ENCODE measurements at places on chromosomes 6 and 20.

- no peak for DNase-seq
These were observed 108.1 kb downstream of the RNF144B start for GRCh38 chr6:18495236-18495635.

DNA sequence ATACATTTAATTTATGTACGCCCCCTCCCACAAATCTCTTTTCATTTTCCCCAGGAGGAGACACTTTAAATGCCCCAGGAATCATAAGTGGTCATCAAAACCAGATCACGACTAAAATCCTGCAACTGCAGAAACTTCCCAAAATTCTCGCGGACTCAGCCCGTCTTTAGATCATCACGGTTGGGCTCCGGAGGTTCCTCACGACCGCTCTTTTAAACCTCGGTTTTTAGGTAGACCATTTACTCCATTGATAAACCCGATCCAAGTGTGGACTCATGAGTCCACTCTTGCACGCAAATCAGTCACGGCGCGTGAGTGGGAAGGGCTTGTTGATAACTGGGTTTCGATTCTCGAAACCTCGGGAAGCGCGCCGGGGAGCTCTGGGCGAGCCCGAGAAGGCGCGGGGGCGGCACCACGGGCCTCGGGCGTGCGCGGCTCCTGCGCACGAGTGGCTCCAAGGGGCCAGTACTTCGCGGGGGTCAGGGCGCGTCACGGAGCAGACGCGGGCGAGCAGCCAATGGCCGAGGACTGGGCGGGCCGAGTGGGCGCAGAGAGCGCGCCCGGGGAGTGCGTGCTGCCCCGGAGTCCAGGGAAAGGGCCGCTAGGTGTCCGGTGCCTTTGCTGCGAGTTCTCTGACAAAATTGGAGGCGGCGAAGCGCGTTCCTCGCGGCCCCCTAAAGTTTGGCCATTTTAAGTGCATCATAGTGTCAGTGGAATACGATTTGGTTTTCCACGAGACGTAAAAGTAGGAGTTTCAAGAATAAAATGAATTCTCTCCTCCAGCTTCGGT lies 635 bp upstream of the TENT5A start:
- DNase-seq, result peak; percentile 93

DNA sequence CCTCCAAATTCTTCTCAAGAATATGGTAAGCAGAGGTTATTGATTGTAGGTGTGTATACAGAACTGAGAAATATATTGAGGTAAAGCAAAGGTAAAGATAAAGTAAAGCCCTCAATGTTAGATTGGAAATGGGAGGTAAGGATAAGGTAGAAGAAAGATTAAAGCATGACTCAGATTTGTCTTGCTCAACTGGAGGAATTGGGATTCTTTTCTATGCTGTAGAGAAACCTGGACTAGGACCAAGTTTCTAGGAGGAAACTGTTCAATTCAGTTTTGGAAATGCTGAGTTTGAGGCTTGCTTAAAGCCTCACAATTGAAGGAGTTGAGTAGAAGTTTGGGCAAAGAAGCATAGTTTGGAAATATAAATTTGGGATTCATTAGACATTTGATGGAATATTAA lies 634.0 kb upstream of the PTCHD4 start:
- no peak for DNase-seq

DNA sequence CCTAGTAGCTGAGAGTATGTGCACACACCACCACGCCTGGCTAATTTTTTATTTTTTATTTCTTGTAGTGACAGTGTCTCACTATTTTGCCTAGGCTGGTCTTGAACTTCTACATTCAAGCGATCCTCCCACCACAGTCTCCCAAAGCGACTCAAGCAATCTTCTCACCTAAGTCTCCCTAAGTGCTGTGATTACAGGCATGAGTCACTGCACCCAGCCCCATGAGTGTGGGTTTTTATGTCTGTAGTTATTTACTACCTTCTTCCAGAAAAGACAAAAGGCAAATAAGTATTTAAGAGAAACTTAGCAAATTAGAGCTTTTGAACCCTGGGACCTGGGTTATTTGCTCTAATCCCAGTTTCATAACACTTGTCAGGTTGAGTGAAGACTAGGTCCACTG lies 92.3 kb upstream of the HCRTR2 start:
- no peak for DNase-seq

DNA sequence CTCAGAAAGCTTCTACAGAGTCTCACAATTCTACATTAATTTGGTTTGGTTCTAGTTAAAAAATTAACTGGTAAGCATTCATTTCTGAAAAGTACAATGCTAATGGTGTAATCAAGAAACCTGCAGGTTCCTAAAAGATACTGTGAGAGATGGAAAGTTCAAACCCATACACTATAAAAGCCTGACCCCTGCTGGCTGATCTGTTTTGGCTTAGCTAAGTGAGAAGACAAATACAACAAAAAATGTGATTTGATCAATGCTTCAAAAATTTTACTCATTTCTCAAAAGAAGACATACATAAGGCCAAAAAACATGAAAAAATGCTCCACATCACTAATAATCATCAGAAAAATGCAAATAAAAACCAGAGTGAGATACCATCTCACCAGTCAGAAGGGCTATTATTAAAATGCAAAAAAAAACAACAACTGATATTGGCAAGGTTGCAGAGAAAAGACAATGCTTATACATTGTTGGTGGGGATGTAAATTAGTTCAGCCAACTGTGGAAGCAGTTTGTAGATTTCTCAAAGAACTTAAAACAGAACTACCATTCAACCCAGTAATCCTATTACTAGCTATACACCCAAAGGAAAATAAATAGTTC lies 102.8 kb downstream of the MOXD1 start:
- DNase-seq, result peak; percentile 16

GRCh38 chr6:34865107-34865506 lies 22.7 kb downstream of the TAF11 start:
- no peak for DNase-seq

DNA sequence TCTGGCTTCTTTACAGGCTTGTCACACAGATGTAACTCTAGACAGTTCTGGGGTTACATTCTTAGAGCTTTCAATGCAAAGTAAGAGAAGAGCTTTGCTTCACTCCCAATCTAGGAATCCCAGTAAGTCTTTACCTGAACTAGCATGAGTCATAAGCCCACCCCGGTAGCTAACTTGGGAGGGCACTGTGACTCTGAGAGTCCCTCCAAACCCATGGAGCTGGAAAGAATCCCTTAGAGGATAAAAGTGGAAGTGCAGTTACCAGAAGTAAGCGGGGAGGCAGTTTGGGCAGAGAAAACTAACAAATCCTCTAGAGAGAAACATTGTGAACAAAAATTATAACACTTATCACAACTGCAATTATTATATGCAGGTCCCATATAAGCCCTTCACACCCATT lies 84.0 kb upstream of the SMLR1 start:
- no peak for DNase-seq

DNA sequence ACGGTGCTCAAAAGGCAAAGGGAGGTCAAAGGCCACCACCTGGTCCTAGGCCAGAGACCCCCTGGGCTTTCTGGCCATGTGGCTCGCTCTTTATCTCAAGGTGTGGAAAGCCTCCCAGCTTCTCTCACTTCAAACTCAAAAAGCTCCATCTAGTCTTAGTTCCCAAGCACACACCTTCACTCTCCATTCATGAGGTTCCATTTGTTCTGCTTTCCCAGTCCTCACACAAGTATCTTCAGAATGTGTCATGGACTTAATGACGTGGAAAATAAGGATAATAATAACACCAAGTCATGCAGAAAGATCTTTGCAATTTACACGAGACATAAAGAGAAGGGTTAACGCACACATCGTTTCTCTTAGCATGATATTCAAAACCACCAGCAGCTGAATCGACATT lies 219.3 kb downstream of the GMDS start:
- DNase-seq, result no peak

DNA sequence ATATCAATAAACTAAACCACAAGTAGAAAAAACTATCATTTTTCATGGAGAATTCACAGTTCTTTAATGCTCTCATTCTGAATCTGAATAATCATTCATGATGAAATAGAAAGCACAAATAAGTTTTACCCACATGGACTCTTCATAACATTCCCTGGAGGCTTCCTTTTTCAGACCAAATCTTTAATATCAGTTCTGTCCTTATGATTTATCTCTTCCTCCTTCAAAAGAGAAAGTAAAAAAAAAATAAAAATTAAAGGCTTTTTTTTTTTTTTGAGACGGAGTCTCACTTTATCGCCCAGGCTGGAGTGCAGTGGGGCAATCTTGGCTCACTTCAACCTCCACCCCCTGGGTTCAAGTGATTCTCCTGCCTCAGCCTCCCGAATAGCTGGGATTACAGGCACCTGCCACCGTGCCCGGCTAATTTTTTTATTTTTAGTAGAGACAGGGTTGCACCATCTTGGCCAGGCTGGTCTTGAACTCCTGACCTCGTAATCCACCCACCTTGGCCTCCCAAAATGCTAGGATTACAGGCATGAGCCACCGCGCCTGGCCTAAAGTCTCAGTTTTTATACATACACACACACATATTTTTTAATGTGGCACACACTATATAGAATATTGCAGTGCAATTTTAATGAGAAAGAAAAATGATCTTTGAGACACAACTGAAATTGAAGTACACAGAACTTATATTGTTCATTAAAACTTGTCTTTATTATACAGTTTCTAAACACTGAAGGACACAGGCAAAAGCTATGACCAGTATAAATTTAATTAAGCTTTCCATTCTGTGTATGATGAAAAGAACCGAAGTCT lies 31.9 kb upstream of the ZNF217 start:
- DNase-seq, result no peak
